ENCODE measurements at places on chromosomes 3 and 15. TPM values are rescaled to one million over a fixed set of nuclear protein-coding genes. Genes with fewer than 3 reads are reported as not detected.

- peak; percentile 53 for DNase-seq
These were observed 144.8 kb downstream of the GABRB3 start for GRCh38 chr15:26628071-26628470.

DNA sequence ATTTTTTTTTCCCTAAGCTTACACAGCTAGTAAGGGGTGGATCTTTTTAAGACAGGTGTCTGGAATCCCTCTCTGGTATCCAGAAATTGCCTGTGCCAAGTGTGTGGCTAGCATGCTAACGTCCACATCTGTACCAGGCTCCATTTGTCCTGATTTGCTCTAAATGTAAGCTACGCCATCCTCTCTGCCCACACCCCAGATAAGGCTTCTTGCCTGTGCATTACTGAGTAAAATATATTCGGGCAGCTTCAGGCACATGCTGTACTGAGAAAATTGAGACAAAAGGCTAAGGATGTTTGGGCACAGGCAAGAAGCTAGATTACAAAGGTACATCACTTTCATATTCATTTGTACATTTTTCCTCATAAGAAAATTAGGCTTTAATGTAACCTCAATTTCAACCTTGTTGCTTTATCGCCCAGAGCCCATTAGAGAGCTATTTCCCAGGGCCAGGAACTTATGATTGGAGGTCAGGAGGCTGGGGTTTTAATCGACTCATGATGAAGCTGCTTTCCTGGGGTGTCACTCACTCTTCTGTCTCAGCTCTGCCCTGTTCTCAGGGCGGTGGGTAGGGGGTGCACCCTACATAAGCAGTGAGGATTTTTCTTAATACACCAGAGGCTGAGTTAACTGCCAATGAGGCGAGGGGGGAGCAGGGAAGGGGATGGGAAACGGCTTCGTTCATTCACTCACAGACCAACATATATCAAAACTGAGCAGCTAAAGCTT is 106.3 kb downstream of the RORA start:
- no peak for DNase-seq

GRCh38 chr3:124837730-124838186 is 49.4 kb downstream of the ITGB5 start:
- DNase-seq, result peak; percentile 68

DNA sequence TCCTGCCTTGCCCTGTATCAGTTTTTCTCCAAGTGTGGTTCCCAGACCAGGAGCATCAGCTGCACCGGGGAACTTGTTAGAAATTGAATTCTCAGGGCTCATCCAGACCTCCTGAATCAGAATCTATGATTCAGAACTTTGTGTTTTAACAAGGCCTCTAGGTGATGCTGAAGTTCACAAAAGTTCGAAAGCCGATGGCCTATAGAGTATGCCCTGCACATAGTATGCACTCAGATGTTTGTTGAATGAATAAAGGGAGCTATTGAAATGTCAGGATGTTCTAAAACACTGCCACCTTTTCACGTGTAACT is 664 bp upstream of the LARP6 start:
- no peak for DNase-seq

RAB6B gene
- polyA plus RNA-seq, result 1.9 TPM

DNA sequence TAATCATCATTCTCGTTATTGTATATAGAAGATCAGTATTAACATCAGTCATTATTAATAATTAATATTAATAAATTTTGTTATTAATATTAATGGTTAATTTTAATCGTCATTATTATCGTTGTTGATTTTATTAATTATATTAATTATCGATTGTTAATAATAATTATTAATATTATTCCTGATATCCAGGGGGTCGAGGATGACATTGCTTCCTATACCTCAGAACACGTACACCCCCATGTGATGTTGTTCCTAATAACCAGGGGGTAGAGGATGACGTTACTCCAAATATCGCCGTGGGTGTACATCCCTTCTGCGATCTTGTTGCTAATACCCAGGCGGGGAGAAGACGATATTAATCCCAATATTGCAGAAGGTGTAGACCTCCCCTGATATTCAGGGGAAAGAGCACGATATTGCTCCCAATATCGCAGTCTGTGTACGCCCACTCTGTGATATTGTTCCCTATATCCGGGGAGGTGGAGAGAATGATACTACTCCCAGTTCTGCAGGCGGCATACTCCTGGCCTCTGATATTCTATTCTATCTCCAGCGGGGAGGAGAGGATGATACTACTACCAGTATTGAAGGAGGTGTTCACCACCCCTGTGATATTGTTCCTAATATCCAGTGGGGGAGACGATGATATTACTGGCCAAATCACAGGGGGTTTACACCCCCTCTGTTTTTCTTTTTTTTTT is 22.3 kb upstream of the BMF start:
- DNase-seq, result no peak

GRCh38 chr3:190455828-190456227 is 6.1 kb upstream of the TMEM207 start:
- DNase-seq, result no peak

DNA sequence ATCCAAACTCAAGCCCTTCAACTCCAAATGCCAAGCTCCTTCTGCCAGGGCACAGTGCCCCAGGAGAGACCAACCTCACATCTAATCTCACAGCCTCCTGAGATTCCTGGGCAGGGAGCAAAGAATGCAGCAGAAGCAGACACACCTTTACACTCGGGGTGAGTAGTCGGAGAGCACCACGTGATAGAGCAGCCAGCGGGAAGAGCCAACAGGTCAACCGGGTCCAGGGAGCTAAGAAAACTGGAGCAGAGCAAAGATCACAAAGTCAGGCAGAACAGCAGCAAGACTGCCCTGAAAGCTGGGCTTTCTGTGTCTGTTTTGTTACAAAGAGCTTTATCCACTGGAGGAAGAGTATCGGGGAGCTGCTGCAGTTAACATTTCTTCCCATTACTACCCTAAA is 4.2 kb downstream of the B3GALNT1 start:
- peak; percentile 44 for DNase-seq

- no peak for DNase-seq
These were observed 45.1 kb downstream of the DAPK2 start for GRCh38 chr15:64001148-64001547.

RAB7A gene
- 166 TPM for polyA plus RNA-seq

TMEM158 gene
- polyA plus RNA-seq, result 4.9 TPM

SPINT1 gene
- polyA plus RNA-seq, result 76.8 TPM

GRCh38 chr3:139897759-139898158 is 37.2 kb upstream of the CLSTN2 start:
- no peak for DNase-seq

GRCh38 chr3:170257145-170257544 is 34.9 kb downstream of the PRKCI start:
- DNase-seq, result no peak

DNA sequence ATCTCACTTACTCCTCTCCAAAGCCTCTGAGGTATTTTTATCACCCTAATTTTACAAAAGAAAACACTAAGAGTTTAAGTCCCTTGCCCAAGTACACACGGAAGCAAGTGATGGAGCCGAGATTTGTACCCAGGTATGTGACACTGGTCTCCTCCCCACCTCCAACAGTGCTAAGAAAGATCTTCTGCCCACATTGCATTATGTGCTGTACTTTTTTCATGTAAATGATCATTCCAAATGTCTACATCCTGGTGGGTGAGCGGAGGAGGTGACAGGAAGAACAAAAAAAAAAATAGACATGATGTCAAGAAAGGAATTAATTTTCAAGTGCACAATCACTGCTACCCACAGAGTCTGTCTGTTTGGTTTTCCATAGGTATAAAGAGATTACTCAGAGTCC is 694.1 kb downstream of the FHIT start:
- no peak for DNase-seq

CFAP100 gene
- polyA plus RNA-seq, result not detected

DNA sequence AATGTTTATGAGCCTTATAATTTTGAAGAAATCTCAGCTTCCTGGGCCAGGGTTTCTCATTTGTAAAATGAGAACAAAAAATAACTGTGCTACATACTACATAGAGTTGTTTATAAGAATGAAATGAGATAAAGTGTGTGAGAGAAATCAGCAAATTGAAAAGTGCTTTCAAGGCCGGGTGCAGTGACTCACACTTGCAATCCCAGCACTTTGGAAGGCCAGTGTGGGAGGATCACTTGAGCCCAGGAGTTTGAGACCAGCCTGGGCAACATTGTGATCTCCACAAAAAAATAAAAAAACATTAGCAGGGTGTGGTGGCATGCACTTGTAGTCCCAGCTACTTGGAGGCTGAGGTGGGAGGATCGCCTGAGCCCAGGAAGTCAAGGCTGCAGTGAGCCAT is 22.4 kb downstream of the FOXB1 start:
- no peak for DNase-seq

GRCh38 chr3:158847452-158847821 is 45.6 kb downstream of the MFSD1 start:
- no peak for DNase-seq

- DNase-seq, result no peak
These were observed 370.3 kb upstream of the DPPA4 start for GRCh38 chr3:109707617-109708016.

DNA sequence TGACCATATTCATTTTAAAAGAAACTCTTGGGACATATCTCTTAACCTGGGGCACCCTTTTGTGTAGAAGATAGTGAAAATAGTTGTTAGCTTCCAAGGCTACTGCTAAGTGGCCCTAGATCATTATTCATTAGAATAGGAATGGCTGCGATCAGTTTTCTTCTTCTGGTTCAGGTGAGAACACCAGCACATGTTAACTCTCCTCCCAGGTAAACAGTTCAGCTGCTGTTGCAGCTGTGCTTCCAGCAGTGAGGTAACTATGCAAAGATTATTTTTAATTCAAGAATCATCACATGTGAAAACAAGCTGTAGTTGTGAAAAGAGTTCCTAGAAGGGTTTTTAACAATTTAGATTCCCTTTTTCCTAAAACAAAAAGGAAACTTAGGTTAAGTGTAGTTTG is 43.3 kb downstream of the ZPLD1 start:
- no peak for DNase-seq

EPHB1 gene
- 0.13 TPM for polyA plus RNA-seq

REC114 gene
- not detected for polyA plus RNA-seq

DNA sequence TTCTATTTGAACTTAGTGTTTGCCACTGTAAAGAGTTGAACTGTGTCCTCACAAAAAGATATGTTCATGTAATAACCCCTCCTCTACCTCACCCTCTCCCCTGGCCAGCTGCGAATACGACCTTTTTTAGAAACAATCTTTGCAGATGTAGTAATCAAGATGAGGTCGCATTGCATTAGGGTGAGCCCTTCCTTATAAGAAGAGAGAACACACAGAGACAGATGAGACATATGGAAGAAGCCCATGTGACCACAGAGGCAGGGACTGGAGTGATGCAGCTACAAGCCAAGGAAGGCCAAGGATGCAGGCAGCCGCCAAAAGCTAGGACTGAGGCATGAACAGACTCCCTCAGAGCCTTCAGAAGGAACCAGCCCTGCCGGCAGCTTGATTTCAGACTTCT is 27.6 kb downstream of the GPR176 start:
- DNase-seq, result no peak

DNA sequence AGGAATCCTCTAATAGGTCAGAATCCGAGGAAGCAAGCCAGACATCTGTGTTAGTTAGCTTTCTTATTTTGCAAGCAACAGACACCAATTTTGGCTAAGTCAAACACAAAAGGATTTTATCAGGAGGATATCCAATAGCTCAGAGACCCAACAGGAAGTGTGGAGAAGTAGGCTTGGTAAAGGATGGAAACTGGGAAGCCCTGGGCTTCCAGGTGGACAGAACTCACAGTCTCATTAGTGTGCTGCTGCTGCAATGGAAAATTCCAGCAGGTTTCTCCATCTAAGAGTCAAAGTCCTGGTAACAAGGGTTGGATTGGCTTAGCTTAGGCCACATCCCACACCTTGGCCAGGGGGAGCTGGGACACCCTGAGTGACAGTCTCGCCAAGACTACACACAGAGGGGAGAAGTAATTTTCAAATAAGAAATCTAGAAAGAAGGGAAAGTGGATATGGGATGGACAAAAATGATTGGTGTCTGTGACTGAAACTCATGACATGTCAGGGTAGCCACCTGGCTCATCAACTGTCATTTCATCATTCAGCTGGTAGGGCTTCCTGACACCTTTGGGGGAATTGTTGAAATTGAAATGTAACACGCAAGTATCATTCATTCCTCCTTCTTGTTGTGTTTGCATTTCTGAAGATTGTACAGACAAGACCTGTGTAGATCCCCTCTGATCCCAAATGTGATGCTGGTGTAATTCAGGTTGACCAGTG is 158.6 kb downstream of the THSD4 start:
- DNase-seq, result peak; percentile 63

GRCh38 chr3:3665546-3665945 is 133.7 kb upstream of the LRRN1 start:
- DNase-seq, result no peak

DNA sequence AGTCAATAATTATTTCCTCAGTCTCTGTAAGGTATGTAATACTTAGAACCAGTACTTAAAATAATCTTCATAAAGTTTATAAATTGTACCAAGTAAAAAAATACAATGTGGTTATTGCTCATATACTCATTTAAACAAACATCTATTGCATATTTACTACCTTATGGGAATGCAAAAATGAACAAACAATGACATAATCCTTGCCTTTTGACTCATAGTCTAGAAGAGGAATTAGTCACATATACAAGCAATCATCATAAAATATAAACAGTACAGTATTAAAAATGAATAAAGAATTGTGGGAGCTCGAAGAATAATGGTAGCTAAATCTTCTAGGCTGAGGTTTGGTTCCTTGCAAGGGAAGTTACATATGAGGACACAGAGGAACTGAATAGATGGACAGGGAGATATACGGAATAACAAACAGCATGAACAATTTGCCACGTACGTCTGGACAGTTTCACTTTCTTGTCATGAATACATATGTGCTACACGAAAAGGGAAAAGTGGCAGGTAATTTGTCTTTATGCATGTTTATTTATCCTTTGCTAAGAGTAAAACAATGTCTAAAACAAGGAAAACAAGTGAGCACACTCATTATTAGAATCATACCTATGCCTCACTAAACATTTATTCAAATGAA is 17.2 kb downstream of the IMPG2 start:
- no peak for DNase-seq

FHIT gene
- 8.2 TPM for polyA plus RNA-seq

HYAL2 gene
- polyA plus RNA-seq, result 30.4 TPM

GRCh38 chr3:56087451-56088053 is 380.7 kb downstream of the ERC2 start:
- DNase-seq, result no peak

DNA sequence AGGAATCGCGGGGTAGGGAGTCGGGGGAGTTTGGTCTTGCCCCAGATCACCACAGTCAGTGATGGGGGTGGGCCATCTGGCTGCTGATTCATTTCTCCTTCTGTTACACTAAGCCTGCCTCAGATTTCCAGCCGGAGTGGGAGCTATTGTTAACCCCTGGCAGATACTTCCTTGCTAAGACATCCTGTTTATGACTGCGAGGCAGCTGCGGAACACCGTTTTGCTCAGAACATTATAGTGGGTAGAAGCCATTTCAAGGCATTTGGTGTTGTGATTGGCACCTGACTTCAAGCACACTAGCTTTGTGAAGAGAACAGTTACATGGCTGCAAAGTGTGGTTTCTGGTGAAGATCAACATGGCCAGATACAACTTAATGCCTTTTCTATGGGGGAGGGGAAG is 73.8 kb downstream of the FLNB start:
- no peak for DNase-seq

- DNase-seq, result peak; percentile 71
These were observed 6.5 kb upstream of the USP3 start for GRCh38 chr15:63497642-63498467.

All from stomach (tissue), 19 donors.